Erythroblast (primary cell): ENCODE measurements at places on chromosomes 3 and 15.

DNA sequence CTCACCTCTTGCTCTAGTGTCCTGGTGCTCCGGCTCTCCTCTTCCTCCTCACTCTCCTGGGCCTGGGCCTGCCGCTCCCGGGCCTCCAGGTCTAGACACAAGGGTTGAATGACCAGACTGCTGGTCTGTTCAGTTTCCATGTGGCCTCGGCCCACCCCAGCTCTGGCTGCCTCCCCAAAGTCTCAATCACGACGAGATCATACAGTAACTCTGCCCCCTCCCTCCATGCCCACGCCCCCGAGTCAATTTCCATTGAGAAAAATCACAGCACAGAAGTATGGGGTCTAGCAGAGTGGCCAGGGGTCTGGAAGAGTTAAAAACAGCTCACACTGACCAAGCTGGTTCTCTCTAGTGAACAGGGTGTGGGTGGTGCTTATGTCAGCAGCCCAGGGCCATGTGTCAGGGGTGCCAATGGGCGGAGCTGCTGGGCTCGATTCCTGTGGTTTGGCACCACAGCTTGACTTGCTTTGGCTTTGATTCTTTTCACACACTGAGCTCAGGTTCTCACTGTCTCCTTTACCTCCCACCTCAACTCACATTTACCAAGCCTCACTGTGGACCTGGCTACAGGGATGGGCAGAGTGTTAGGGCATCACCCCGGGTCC lies 6.9 kb downstream of the C15orf62 start:
- DNase-seq, result no peak

DNA sequence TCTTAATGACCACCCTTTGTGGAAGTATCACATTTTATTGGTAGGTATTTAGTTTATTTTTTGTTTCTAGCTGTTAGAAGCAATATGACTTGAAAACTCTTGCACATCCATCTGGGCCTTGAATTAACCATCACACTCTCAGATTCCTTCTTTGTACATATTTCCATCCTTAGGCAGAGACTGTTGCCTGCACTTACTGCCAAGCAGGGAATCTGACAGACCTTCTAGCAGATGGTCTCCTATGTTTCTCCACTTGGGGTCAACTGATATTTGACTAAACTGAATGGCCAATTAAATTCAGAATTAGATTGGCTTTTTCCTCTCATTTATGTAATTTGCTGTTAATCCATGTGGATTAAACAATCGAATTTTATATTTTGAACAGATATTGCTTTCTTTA lies 324.9 kb upstream of the TGFBR2 start:
- DNase-seq, result no peak

DNA sequence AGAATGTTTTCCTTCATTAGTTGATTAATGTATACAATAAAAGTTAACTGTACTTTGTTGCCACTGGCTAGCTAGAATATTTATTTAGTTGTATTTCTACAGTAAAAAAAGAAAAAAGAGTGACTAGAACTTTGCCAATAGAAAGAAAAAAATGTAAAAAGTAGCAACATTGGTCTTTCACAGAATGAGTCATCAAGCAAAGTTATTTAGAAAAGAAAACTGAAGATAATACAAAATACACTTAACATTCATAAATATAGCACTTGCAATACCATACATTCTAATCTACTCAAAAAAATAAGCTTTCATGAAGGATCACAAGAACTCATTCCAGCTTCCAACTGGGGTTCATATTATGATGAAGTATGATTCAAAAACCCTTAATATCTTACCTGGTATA lies 83.4 kb downstream of the AQR start:
- no peak for DNase-seq

DNA sequence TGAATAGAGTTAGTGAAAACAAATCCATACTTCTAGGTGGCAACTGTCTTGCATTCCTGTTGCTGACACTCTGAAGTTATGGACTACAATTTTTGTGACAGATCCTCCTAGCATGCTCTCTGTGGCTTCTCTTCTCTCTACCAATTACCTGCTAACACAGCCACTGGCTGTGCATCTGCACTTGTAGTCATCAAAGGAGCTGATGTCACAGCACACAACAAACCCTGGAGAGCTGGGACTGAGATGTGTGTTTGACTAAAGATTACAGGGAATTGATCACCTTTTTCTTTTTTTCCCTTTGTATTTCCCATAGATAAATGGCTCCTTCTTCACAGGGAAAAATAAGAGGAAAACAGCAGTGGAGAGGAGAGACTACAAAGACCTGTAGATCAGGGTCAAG lies 278.4 kb upstream of the CCDC54 start:
- DNase-seq, result no peak

GRCh38 chr15:75073197-75073596 lies 49.8 kb downstream of the PPCDC start:
- no peak for DNase-seq

DNA sequence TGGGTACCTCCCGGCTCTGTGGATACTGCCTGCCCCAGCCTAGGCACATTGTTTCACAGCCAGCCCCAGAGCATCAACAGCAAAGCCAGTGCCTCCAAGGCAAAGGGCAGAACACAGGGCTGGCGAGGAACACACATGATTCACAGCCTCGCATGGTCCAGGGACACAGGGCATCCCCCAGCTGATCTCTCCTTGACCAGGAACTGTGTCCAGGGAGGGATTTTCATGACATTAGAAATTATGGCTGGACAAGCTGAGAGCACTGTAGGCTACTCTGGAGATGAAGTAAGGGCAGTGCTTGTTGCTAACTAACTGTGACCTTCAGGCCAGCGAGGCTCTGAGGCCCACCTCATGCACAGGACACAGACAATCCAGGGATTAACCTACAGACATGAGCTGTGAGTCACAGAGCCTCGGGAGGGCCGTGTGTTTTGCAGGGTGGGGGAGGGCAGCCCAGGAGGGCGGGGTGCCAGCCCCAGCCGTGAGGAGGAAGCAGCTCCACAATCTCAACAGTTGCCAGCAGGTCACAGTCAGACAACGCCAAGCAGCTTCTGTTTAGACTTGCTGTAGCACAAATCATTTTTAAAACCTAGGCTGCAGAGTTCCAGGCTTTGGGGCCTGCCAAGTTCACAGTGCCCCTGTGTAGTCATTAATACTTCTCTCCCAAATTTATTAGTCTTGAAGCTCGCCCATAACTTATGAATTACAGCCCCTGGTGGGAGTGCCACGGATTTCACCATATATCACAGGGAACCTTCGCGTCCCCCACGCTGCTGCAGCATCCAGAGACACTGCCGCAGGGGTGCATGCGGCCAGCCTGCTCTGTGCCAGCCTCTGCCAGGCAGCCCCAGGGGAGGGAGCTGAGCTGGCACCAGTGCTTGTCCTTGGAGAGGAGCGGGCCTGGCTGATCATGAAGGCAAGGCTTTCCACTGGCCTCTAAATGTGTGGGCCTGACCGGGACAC lies 114.7 kb downstream of the ETFA start:
- DNase-seq, result peak; percentile 22

DNA sequence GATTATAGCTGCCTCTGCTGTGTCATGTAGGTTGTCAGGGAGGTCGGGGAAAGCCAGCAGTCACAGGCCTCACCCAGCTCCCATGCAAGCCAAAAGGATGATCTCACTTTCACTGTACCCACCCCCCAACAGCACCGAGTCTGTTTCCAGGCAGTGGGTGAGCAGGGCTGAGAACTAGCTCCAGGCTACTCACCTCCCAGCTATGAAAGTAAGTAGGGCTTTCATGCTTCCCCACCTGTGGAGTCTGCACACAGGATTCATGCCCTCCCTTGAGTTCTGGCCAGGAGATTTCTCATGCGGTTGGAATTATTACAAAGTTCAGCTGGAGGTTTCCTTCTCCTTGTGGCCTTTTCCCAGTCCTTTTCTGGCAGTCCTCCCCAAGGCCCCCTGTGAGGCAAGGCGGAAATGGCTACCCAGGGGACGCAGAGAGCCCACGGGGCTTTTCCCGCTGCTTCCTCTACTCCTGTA lies 356.2 kb downstream of the SV2B start:
- DNase-seq, result no peak
